ENCODE measurements at places on chromosomes 12 and 14. TPM values are rescaled to one million over a fixed set of nuclear protein-coding genes. Genes with fewer than 3 reads are reported as not detected.

SPIC gene
- total RNA-seq: not detected

HVCN1 gene
- 2.6 TPM for total RNA-seq

PTCSC3 gene
- not detected for total RNA-seq

GPR84 gene
- total RNA-seq: 0.16 TPM

KRT75 gene
- not detected for total RNA-seq

RERG gene
- total RNA-seq: not detected

COQ5 gene
- total RNA-seq: 24.3 TPM

OR6C75 gene
- total RNA-seq: not detected

PTPRR gene
- total RNA-seq: under 0.01 TPM

TDP1 gene
- 13.5 TPM for total RNA-seq

SCNN1A gene
- total RNA-seq: 0.85 TPM

CTSG gene
- total RNA-seq: not detected
